Sigmoid colon (tissue), 7 donors: ENCODE measurements at places on chromosomes 3 and 15. TPM values are rescaled to one million over a fixed set of nuclear protein-coding genes. Genes with fewer than 3 reads are reported as not detected.

The XCR1 gene
- not detected for polyA plus RNA-seq

The AP4E1 gene
- 3.2 TPM for polyA plus RNA-seq

The FANCD2OS gene
- polyA plus RNA-seq = not detected

The SLC28A1 gene
- polyA plus RNA-seq = not detected

The P2RY1 gene
- polyA plus RNA-seq = 4.1 TPM

The TPRG1 gene
- 1.1 TPM for polyA plus RNA-seq

The MFN1 gene
- polyA plus RNA-seq = 8.6 TPM

The LEKR1 gene
- 0.71 TPM for polyA plus RNA-seq

The GPR149 gene
- not detected for polyA plus RNA-seq

The RBM5 gene
- polyA plus RNA-seq = 33.6 TPM

The CASR gene
- under 0.01 TPM for polyA plus RNA-seq

The CDCP1 gene
- polyA plus RNA-seq = 9.0 TPM

The IL5RA gene
- not detected for polyA plus RNA-seq

The TGM4 gene
- not detected for polyA plus RNA-seq

The WDR93 gene
- 0.04 TPM for polyA plus RNA-seq

The EOMES gene
- polyA plus RNA-seq = 0.23 TPM

The P2RY14 gene
- polyA plus RNA-seq = 2.5 TPM

The PTH1R gene
- polyA plus RNA-seq = 5.2 TPM

The PAK6 gene
- 2.8 TPM for polyA plus RNA-seq

The CAMKV gene
- 0.12 TPM for polyA plus RNA-seq

The SLC12A8 gene
- 1.8 TPM for polyA plus RNA-seq

The TF gene
- 0.60 TPM for polyA plus RNA-seq

The RNF13 gene
- 15.6 TPM for polyA plus RNA-seq

The C3orf52 gene
- 17.4 TPM for polyA plus RNA-seq

The LIPH gene
- 16.2 TPM for polyA plus RNA-seq

The NTRK3 gene
- not detected for polyA plus RNA-seq

The CCR8 gene
- not detected for polyA plus RNA-seq

The C3orf70 gene
- 4.2 TPM for polyA plus RNA-seq

The PDZRN3 gene
- polyA plus RNA-seq = 7.2 TPM

The SEMA3G gene
- 7.4 TPM for polyA plus RNA-seq

The GOLIM4 gene
- polyA plus RNA-seq = 12.6 TPM

The DPPA2 gene
- not detected for polyA plus RNA-seq

The NMNAT3 gene
- 4.6 TPM for polyA plus RNA-seq

The GREM1 gene
- 16.2 TPM for polyA plus RNA-seq

The SLC33A1 gene
- 11.7 TPM for polyA plus RNA-seq

The GJD2 gene
- polyA plus RNA-seq = not detected

The CLDN18 gene
- polyA plus RNA-seq = 0.10 TPM

The HRG gene
- polyA plus RNA-seq = 0.04 TPM

The SLC9A9 gene
- polyA plus RNA-seq = 2.4 TPM

The MRPS11 gene
- 56.6 TPM for polyA plus RNA-seq

The INSYN1 gene
- polyA plus RNA-seq = 1.2 TPM

The ANKUB1 gene
- not detected for polyA plus RNA-seq

The ACVR2B gene
- polyA plus RNA-seq = 0.46 TPM

The SLC6A11 gene
- not detected for polyA plus RNA-seq

The MRAS gene
- 14.8 TPM for polyA plus RNA-seq

The ZIC1 gene
- polyA plus RNA-seq = not detected
